NCI-H1092 (cell line): ENCODE measurements at places on chromosomes 2 and 18.

GRCh38 chr2:143635936-143636335 lies 506.7 kb downstream of the ARHGAP15 start:
- DNase-seq = no peak

- DNase-seq = no peak
Observed at GRCh38 chr18:58017267-58017666, 26.8 kb upstream of the NEDD4L start.

DNA sequence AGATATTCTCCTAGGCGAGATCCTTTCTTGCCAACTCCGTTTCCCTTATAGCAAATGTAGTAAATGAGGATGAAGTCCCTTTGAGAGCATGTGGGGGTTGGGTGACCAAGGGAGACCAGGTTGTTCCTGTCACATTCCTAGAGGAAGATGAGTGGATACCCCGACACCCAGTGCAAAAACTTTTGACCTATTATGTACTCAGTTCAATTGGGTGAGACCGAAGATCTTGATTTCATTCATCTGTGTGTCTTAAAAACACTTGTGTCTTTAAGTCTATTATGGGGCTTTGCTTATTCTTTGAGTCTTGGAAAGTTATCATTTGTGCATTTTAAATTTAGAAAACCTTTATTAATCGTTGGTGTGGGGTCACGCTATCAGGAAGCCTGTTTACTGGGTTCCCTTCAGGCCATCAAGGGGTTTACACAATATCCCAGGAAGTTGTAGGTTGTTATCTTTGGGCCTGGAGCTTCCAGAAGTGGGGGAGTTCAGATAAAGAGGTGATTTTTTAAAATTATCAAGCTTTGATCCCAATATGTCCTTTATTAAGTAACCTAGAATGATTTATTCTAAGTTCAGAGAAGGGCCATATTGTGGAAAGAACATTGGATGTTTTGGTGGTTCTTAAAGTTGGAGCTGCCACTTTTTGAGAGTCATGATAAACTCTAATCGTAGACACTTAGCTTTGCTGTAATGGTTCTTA lies 2.8 kb downstream of the RHOB start:
- DNase-seq = no peak

- DNase-seq = no peak
Observed at GRCh38 chr2:157592374-157592773, 36.3 kb downstream of the ACVR1C start.

GRCh38 chr2:231463698-231464575 lies at the start of gene NCL:
TSS of gene NCL (minus strand) at chr2:231464484. CDS start at chr2:231464353, 131 bp downstream.
- DNase-seq = peak; percentile 66

DNA sequence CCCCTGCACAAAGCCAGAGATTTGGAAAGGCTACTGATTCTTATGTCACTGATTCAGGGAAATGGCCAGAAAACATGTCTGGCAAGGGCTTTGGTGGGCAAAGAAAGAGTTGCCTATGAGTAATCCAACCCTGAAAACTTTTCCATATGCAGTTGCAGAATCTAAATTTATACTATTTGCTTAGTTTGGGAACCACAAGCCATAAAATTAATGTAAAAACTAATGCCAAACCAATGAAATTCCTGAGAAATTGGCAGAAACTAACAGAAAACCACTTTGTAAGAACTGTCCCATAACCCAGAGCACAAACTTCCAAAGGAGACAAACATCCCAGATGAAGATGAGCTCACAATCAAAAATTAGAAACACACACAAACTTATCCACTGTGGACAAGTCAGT lies 48.8 kb downstream of the TCF4 start:
- DNase-seq = no peak
